ENCODE measurements at places on chromosomes 11 and 22.

- DNase-seq = no peak
Measured at GRCh38 chr11:109680127-109680526, 258.1 kb downstream of the C11orf87 start.

GRCh38 chr11:59012398-59013265, 73.3 kb downstream of the GLYATL1 start:
- no peak for DNase-seq

GRCh38 chr11:19433367-19433766, 192.6 kb upstream of the E2F8 start:
- no peak for DNase-seq

GRCh38 chr22:27571463-27572277, 229.9 kb downstream of the MN1 start:
- DNase-seq = no peak

- no peak for DNase-seq
Measured at GRCh38 chr11:27451244-27451965, 21.2 kb downstream of the LGR4 start.
